ENCODE measurements at places on chromosomes 13 and 19. TPM values are rescaled to one million over a fixed set of nuclear protein-coding genes. Genes with fewer than 3 reads are reported as not detected.

- no peak overlapping the region for H3K4me3 ChIP-seq
- no peaks in the 10 kb centered on the region for H3K4me1 ChIP-seq
- no peaks in the 10 kb centered on the region for H3K27me3 ChIP-seq
- no peak for DNase-seq
- H3K36me3 ChIP-seq, result no peaks in the 10 kb centered on the region
These were observed 8.5 kb downstream of the UNC13A start for GRCh38 chr19:17679526-17680229.

GRCh38 chr13:114067886-114068651 lies 64.4 kb downstream of the RASA3 start:
- H3K27me3 ChIP-seq, result no peaks in the 10 kb centered on the region
- peak overlapping the region; percentile 30 for H3K27ac ChIP-seq
- H3K4me3 ChIP-seq, result no peak overlapping the region
- no peak for DNase-seq
- H3K36me3 ChIP-seq, result no peaks in the 10 kb centered on the region
- peaks cover 10% of the 10 kb centered on the region for H3K4me1 ChIP-seq

- peak overlapping the region; percentile 87 for H3K4me3 ChIP-seq
- H3K27me3 ChIP-seq, result no peaks in the 10 kb centered on the region
- peak; percentile 58 for DNase-seq
- H3K27ac ChIP-seq, result peak overlapping the region; percentile 79
These were observed 1.6 kb downstream of the GATAD2A start for GRCh38 chr19:19406878-19407632.

DNA sequence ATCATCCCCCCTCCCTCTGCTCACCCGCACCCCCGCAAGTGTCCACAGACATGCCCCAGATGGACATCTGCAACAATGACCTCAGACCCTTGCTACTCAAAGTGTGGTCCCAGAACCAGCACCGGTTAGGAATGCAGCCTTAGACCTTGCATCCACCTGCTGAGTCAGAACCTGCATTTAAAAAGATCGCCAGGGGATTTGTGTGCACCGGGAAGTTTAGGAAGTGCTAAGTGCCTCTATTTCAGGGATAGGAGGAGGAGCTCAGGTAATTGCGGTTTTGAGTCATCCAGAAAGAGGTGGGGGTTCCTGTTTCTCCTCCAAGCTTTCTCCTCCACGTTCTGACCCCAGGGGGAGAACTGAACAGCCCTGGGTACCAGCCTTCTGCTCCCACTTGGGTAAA lies 46.2 kb downstream of the CACNA1A start:
- H3K4me3 ChIP-seq, result no peak overlapping the region
- H3K27me3 ChIP-seq, result no peaks in the 10 kb centered on the region
- no peak overlapping the region for H3K27ac ChIP-seq
- no peaks in the 10 kb centered on the region for H3K4me1 ChIP-seq
- H3K36me3 ChIP-seq, result no peaks in the 10 kb centered on the region

The TMEM91 gene
- total RNA-seq, result 4.6 TPM

The KLK7 gene
- not detected for total RNA-seq

GRCh38 chr19:50551034-50551714 lies 17.1 kb downstream of the LRRC4B start:
- no peaks in the 10 kb centered on the region for H3K27me3 ChIP-seq
- H3K36me3 ChIP-seq, result no peaks in the 10 kb centered on the region
- no peak overlapping the region for H3K27ac ChIP-seq
- H3K4me1 ChIP-seq, result no peaks in the 10 kb centered on the region
- H3K4me3 ChIP-seq, result no peak overlapping the region

GRCh38 chr13:60312851-60313505 lies 84.0 kb upstream of the TDRD3 start:
- H3K36me3 ChIP-seq, result no peaks in the 10 kb centered on the region
- no peaks in the 10 kb centered on the region for H3K27me3 ChIP-seq
- H3K27ac ChIP-seq, result no peak overlapping the region
- DNase-seq, result no peak
- H3K4me3 ChIP-seq, result no peak overlapping the region
- no peaks in the 10 kb centered on the region for H3K4me1 ChIP-seq

DNA sequence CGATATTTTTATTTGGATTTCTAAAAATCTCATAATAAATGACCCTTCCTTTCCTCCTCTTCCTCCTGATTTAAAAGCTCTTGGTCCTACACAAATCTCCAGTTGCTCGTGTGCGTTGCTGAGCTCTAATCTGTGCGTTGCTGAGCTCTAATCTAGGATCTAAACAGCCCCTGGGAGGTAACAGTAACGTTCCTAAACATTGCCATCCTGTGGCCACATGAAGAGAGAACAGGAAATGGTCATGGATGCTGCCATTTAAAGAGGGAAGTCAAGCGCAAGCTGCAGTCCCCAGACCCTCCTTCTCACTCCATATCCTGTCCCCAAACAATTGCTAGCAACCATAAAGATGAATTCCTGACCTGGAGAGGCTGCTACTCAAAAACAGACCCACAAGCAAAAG lies 170.8 kb downstream of the NUFIP1 start:
- no peak overlapping the region for H3K4me3 ChIP-seq
- H3K27ac ChIP-seq, result no peak overlapping the region
- H3K36me3 ChIP-seq, result no peaks in the 10 kb centered on the region
- no peaks in the 10 kb centered on the region for H3K27me3 ChIP-seq
- DNase-seq, result no peak
- no peaks in the 10 kb centered on the region for H3K4me1 ChIP-seq

The NR1H2 gene
- 20.5 TPM for total RNA-seq

The F2RL3 gene
- 1.1 TPM for total RNA-seq

GRCh38 chr13:27053902-27054595 lies 117.6 kb downstream of the USP12 start:
- H3K4me3 ChIP-seq, result no peak overlapping the region
- H3K27me3 ChIP-seq, result no peaks in the 10 kb centered on the region
- no peak overlapping the region for H3K27ac ChIP-seq
- DNase-seq, result no peak
- no peaks in the 10 kb centered on the region for H3K36me3 ChIP-seq
- H3K4me1 ChIP-seq, result no peaks in the 10 kb centered on the region

DNA sequence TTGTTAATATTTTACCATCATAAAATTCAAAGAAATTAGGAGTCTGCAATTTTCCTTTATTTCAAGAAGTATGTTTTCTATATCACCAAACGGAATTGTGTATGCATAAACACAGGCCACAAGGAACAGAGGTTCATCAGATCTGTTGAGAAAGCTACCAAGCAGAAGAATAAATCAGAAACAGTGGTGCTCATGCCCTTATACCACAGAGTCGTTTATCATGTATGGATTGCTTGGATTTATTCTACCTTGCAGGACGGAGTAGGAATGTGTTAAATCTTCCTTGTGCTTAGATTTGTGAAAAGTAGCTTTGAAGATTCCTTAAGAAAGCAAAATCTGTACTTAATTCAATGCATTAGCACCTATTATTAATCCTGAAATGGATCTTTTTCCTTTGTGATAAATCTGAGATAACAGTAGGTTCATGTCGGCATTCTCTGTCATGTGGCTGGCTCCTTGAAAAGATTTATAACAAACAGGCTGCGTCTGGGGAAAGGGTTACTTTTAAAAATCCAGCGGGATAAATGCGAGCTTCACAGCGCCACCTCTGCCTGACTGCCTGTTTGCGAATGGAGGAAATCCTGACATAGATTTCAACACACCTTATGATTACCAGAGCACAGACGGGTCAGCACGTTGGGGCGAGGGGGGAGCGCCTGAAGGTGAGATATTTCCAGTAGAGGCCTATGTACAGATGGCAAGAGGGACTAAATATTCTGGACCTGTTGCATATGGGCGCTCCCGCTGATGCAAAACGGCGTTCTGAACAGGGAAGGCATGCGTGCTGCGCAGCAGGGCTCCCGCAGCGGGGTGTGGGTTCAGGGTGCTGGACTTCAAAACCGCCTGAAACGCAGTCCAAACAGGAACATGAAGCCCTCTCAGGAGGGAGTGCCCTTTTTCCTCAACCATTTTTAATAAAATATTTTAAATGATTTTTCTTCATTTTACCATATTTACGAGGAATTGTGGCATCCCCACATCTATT lies 445.5 kb upstream of the SGCG start:
- no peaks in the 10 kb centered on the region for H3K27me3 ChIP-seq
- H3K36me3 ChIP-seq, result no peaks in the 10 kb centered on the region
- H3K4me1 ChIP-seq, result no peaks in the 10 kb centered on the region
- no peak for DNase-seq
- H3K4me3 ChIP-seq, result no peak overlapping the region

- DNase-seq, result no peak
- H3K27me3 ChIP-seq, result no peaks in the 10 kb centered on the region
- no peaks in the 10 kb centered on the region for H3K4me1 ChIP-seq
- H3K4me3 ChIP-seq, result no peak overlapping the region
These were observed 112.2 kb upstream of the GPR12 start for GRCh38 chr13:26872525-26873385.

GRCh38 chr19:57096685-57097361 lies 23.0 kb upstream of the USP29 start:
- DNase-seq, result no peak
- no peak overlapping the region for H3K27ac ChIP-seq
- no peak overlapping the region for H3K4me3 ChIP-seq
- no peaks in the 10 kb centered on the region for H3K27me3 ChIP-seq
- H3K36me3 ChIP-seq, result no peaks in the 10 kb centered on the region
- no peaks in the 10 kb centered on the region for H3K4me1 ChIP-seq

DNA sequence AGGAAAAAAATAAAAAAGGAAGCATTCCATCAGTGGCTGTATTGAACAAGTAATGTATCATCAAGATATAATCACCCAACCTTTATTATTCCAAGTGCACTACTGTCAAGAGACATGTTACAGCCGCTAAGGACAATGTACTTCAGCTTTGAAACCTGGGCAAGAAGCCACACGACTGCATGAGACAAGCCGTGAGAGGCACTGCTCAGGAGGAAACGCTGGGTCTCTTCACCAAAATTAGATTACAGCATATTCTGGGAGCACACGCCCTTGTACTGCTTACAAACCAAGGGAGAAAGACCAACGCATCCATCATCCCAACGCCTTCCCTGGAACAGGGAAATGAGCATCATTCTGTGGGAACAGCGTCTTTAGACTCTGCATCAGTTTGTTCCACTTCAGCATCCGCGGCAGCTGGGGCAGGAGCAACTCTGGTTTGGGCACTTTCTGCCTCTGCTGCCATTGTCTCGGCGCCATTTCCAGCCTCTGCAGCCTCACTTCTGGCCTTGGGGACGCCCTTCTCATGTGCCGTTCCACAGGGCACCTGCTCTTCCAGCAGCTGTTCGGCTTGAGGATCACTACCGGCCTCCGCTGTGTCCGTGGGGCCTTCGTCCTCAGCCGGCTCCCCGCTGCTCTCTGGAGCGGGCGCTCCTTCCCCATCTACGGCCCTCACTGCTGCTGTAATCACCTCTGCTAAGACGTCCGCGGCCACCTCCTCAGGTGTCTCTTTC lies 22.4 kb upstream of the BRD4 start:
- no peaks in the 10 kb centered on the region for H3K4me1 ChIP-seq
- no peak overlapping the region for H3K4me3 ChIP-seq
- no peak overlapping the region for H3K27ac ChIP-seq
- DNase-seq, result no peak
